ENCODE measurements at places on chromosomes 13 and 19. TPM values are rescaled to one million over a fixed set of nuclear protein-coding genes. Genes with fewer than 3 reads are reported as not detected.

GRCh38 chr13:48642061-48642460 lies 11.7 kb upstream of the CYSLTR2 start:
- DNase-seq = no peak

- no peak for DNase-seq
Measured at GRCh38 chr13:100478107-100478809, 110.3 kb downstream of the GGACT start.

GRCh38 chr13:39501702-39502324 lies 101.2 kb downstream of the LHFPL6 start:
- no peak for DNase-seq

DNA sequence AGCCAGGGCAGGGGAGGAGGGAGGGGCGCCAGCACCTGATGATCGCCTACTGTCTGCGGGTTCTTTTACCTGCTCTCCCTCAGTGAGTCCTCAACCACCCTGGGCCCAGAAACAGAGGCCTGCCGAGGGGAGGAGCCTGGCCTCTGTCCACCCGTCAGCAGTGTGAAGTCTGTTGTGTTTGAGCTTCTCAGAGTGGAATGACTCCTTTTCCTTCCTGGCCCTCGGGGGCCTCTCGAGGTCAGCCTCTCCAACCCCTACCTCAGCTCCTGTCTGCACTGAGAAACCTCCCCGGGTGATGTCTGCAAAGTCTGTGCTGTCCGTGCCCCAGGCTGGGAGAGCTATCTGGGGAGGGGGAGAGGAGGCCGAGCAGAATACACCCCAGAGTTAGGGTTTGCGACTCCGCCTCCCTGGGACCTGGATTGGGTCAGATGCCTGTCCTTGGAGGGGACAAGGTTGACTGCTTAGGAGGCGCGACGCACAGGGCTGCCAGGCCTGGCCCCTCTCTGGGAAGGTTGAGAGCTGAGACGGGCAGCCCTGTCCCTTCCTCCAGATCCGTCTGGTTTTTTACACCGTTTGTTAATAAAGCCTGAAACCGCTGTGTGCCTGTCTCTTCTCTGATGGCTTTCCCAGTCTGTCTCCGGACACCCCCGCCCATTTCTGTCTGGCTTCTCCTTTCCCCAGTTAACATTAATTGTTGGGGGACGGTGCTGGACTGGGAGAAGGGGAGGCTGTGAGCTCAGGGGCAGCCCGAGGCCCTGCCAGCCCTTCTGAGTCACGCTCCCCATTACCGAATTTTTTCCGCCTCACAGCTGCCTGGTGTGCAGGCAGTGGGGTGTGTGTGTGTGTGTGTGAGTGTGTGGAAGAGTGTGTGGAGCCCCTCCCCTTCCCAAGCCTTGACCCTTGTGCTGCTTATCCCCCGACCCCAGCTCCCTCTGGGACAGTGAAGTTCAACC lies 989 bp upstream of the SSC5D start:
- peak; percentile 67 for DNase-seq

GRCh38 chr13:27374126-27374613 lies 50.2 kb upstream of the GTF3A start:
- peak; percentile 59 for DNase-seq

- DNase-seq = no peak
Measured at GRCh38 chr13:60511637-60512036, 114.6 kb downstream of the TDRD3 start.

DNA sequence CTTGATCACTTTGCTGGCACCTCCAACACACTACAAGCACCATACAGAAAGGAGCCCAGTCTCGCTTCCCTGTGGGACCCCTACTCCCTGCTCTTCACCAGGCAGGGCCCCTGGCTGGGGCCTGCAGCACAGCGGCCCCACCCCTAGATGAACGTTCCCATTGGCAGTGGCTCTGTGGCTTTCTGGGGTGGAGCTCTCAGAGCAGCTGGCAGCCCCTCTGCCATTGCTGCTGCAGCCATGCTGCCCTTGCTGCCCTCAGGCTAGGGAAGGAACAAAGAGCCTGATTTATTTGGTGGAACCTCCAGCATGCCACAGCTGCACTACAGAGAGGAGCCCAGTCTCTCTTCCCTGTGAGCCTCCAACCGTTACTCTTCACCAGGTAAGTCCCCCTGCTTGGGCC lies 5.8 kb downstream of the SIGLEC6 start:
- no peak for DNase-seq

DNA sequence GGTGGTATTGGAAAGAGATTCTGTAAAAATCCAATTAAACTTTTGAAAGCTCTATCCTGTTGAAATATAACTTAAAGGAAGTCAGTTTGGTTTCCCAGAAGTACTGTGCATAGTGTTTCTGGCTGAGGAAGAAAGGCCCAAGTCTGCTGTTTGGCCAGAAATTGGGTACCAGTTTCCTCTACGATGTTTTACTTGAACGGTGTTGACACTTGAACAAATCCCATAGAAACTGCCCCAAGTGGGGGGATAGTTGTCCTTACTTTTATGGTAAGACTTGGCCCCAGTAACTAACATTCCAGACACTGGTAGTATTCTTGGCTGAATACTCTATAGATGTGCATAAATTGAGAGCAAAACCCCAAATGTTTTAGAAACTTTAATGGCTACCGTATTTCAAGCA lies 14.2 kb downstream of the KLF5 start:
- DNase-seq = peak; percentile 28

- no peak for DNase-seq
Measured at GRCh38 chr13:48725271-48725670, 71.5 kb downstream of the CYSLTR2 start.

GRCh38 chr19:47230054-47230920 lies 712 bp downstream of the BBC3 start:
- DNase-seq = peak; percentile 85

- peak; percentile 84 for DNase-seq
Measured at GRCh38 chr19:12789098-12789903, 2.0 kb upstream of the JUNB start.

GRCh38 chr19:51083783-51084182 lies 1.1 kb upstream of the KLK14 start:
- no peak for DNase-seq

- DNase-seq = no peak
Measured at GRCh38 chr19:3554254-3555083, 2.9 kb downstream of the MFSD12 start.

GRCh38 chr13:64962404-64962803 lies 2267.7 kb downstream of the PCDH9 start:
- DNase-seq = no peak

DNA sequence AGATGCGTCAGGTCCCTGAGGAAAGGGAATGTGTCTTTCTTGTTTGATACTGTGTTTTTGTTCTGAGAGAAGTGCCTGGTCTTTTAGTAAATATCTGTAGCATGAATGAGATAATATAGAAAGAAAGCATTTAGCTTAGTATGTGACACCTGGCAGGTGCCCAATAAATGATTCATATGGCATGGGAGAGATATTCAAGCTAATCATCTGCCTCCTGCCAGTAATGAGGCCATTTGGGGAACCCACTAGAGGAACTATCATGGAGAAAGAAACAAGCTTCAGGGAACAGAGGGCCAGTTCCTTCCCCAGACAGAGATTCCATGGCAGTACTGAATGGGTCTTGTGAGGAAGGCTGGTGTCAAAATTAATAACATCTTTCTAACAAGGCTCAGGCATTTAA lies 603.9 kb downstream of the DCT start:
- no peak for DNase-seq

- DNase-seq = no peak
Measured at GRCh38 chr13:110576070-110576394, 14.5 kb upstream of the RAB20 start.

GRCh38 chr13:32178763-32179162 lies 136.4 kb downstream of the ZAR1L start:
- no peak for DNase-seq

DNA sequence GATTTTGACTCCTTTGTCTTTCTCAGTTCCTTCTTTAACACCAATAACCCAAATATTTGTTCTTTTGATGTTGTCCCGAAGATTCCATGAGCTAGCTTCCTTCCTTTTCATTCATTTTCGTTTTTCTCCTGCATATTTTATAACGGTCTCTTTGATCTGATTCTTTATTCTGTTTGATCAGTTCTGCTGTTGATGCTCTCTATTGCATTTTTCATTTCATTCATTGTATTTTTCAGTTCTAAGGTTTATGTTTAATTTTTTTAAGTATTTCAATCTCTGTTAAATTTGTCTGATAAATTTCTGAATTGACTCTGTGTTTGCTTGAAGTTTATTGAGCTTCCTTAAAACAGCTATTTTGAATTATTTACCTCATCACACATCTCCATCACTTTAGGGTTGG lies 68.4 kb upstream of the LRCH1 start:
- no peak for DNase-seq

- no peak for DNase-seq
Measured at GRCh38 chr19:1844513-1845124, 3.7 kb downstream of the REXO1 start.

DNA sequence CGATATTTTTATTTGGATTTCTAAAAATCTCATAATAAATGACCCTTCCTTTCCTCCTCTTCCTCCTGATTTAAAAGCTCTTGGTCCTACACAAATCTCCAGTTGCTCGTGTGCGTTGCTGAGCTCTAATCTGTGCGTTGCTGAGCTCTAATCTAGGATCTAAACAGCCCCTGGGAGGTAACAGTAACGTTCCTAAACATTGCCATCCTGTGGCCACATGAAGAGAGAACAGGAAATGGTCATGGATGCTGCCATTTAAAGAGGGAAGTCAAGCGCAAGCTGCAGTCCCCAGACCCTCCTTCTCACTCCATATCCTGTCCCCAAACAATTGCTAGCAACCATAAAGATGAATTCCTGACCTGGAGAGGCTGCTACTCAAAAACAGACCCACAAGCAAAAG lies 170.8 kb downstream of the NUFIP1 start:
- no peak for DNase-seq

DNA sequence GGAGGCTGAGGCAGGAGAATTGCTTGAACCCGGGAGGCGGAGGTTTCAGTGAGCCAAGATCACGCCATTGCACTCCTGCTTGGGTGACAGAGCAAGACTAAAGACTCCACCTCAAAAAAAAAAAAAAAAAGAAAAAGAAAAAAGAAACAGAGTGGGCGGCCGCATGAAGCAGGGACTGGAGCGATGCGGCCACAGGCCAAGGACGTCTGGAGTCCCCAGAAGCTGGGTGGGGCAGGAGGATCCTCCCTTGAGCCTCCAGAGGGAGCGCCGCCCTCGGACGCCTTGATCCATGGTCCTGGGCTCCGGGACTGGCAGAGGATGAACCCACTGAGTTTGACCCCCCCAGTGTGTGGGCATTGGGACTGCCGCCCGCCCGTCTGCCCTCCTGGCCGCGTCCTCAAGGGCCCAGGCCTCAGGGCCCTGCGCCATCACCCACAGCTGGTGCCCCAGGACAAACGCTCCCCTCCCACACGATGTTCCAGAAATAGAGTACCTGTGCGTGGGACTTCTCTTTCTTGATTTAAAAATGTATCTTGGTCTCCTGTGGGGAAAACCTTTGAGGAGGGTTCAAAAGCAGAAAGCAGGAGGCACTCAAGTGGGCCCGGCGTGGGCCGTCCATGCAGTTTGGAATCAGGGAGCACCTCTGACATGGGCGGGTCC lies 15.5 kb downstream of the BTBD2 start:
- no peak for DNase-seq

DNA sequence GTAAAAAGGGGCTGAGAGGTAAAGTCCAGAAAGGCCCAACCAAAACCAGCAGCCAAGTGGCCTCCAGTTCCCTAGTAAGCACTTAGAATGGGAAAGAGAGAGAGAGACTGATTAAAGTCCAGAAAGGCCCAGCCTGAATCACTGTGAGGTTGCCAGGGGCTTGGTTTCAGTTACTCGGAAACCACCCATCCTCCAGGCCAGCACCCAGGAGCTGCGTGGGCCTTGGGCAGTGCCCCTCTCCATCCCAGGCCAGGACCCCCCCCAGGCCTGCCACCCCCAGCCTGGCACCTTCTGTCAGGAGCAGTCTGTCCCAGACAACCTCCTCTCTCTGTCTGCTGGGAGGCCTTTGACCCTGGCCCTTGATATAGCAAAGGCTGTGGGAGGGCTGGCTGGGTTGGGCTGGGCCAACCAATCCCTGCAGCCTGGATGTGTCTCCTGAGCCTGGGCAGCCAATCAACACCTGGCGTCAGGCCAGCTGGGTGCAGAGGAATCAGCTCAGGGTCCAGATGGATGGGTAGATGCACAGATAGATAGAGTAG lies at the start of gene CYP4F2:
Gene CYP4F2, minus strand, starts transcription at position 337 of the 539 bp plus-strand sequence. CDS start 463 bp downstream, outside the sequence.
- DNase-seq = peak; percentile 29

Gene EML2
- total RNA-seq = 96.2 TPM

Gene ASF1B
- total RNA-seq = 12.9 TPM

Gene OR4F17
- total RNA-seq = not detected

Gene FBXO17
- 1.7 TPM for total RNA-seq

Gene ZNF497
- 1.9 TPM for total RNA-seq

Gene COX7A1
- 8.2 TPM for total RNA-seq

Gene ANO8
- 8.9 TPM for total RNA-seq

Data from colonic mucosa (tissue), 4 donors.